IPS-NIHi11 (cell line): ENCODE measurements at places on chromosomes 6 and 20.

DNA sequence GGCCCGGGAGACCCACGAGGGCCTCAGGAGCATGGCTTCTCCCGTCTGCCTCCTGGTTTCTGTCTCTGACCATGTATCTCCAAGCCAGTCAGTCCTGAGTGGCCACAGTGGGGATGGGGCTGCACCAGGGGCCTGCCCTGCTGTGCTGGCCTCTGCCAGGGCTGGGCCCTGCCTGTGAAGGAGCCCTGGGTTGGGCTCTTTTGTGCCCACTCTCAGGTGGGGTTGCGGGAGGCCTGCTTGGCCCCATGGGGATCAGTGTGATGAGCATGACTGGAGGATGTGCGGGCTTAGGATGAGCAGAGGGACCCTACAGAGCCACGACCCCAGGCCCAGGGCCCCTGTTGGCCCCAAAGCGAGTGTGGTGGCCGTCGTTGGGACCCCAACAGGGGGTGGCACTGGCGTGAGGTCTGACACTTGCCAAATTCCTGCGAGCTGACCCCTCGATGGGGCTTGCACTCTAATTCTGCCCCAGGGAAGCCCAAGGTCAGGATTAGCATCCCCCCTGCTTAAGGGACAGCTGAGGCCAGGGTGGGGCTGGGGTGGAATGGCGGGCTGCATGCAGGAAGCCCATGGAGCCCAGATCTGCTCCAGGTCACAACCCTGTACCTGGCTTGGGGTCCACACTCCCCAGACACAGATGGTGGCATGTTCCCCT, 90.0 kb upstream of the BHLHE23 start:
- DNase-seq = peak; percentile 9

DNA sequence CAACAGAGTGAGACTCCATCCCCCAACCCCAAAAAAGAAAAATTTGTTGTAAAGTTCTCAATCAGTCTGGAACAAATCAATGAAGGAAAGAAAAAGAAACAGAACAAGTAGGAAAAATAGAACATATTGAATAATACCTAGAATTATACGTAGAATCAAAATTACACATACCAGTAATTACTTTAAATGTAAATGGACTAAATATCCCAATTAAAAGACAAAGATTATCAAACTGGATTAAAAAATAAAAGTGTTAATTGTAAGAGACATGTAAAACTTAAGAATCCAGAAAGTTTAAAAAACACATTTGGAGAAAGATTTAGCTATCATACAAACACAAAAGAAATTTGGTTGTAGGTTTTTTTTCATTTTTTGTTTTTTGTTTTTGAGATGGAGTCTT, 12.3 kb upstream of the CDYL start:
- no peak for DNase-seq

DNA sequence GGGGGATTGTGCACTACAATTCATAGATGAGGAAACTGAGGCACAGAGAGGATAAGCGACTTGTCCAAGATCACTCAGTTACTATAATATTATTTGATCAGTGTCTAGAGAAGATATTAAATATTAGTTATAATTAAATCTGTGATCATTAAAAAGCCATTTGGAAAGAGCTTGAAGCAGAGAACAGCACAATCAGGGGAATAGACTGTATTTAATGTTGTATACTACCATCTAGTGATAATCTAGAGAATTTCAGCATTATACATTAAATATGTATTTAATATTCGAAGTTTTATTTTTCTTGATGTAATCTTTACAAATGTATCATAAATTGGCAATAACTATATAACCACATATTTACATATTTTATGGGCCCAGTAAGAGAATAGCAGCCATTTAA, 20.1 kb upstream of the MTCL3 start:
- no peak for DNase-seq

DNA sequence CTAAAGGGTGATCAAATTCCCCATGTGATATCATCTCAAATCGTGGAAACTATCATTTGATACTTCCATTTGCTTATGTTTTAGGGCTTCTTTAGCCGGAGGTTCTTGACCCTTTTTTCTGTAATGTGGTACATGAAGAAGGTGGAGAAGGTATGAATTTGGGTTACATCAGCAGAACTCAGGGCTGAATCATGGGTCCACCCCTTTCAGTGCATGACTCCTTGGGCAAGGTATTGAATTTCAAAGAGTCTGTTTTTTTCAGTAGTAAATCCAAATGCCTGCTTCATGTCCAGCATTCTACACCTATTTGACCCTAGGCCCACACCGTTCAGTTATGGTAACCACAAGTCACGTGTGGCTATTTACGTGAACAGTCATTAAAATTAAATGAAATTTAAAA, 30.6 kb upstream of the QKI start:
- DNase-seq = no peak

DNA sequence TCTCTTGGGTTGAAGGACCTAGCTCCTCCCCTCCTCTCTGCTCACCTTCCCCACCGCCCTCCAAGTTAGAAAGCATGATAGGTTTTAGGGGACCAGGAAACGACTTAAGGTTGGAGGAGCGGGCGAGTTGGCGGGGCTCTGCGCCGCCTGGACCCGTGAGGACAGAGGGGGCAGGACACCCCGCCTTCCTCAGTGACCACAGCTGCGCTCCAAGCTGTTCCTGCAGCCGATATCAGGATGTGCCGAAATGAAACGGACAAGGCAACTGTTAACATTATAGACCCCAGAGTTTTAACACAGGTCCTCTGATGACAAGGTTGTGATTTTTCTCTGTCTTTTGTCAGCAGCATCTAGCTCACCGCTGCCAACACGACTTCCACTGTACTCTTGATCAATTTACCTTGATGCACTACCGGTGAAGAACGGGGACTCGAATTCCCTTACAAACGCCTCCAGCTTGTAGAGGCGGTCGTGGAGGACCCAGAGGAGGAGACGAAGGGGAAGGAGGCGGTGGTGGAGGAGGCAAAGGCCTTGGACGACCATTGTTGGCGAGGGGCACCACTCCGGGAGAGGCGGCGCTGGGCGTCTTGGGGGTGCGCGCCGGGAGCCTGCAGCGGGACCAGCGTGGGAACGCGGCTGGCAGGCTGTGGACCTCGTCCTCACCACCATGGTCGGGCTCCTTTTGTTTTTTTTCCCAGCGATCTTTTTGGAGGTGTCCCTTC, at the start of gene GRM1:
GRM1 (plus strand) TSS at position 212 of the 722 bp plus-strand sequence; CDS start at position 668, 456 bp downstream.
- no peak for DNase-seq

GRCh38 chr6:96236471-96236870, 220.7 kb downstream of the FUT9 start:
- DNase-seq = no peak

DNA sequence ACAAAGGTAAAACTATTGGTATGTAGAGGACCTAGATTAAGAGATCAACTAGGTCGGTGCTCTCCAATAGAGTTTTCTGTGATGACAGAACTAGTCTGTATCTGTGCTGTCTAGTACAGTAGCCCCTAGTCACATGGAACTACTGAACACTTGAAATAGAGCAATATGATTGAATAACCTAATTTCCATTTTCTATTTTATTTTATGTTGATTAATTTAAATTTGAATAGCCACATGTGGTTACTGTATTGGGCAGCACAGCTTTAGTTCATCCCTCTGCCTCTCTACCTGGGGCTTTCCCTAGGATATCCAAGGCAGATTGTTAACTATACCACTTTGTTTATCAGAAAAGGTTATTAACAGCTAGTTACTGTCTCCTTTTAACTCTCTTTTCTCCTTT, 27.0 kb downstream of the FILIP1 start:
- no peak for DNase-seq

DNA sequence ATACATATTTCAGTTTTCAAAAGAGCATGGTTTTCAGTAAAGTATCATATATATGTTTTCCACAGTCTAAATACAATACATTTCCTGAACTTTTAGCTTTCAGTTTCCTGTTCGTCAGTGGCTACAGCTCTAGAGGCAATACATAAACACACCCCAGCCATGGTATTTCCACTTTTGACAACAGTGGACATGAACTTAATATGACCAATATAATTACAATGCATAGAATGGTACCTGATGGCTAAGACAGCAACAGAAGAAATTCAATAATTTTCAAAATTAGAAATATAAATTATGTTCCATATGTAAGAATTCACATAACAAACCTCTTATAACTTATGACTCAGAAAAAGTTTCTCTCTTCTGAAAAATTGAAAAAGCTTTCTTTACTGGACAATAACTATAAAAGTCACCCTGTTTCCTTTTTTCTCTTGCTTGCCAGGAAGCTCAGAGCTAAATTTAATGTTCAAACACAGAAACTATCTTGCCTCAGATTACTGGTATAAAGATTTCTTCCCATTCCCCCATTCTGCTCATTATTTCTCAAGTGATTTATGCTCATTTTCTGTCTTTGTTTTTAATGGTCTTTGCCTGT, 19.2 kb downstream of the FKBP5 start:
- DNase-seq = no peak

- no peak for DNase-seq
Measured at GRCh38 chr20:17500826-17501225, 30.4 kb downstream of the BFSP1 start.

DNA sequence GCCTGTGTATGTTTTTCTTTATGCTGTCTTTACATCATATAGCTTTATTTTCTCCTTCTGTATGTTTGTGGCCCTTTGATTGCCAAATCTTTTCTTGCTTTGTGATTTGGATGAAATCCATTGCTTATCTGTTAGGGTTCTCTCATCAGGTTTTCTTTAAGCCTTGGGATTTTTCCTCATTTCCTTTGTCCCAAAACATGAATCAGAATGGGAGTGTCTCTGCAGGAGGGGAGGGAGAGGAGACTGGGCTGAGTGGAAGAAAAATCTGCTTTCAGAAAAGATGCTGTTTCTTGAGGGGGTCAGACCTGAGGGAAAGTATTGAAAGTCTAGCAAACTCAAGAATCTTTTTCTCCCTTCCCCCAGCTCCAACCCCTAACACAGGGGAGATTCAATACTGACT, 758.0 kb upstream of the MMS22L start:
- peak; percentile 26 for DNase-seq

DNA sequence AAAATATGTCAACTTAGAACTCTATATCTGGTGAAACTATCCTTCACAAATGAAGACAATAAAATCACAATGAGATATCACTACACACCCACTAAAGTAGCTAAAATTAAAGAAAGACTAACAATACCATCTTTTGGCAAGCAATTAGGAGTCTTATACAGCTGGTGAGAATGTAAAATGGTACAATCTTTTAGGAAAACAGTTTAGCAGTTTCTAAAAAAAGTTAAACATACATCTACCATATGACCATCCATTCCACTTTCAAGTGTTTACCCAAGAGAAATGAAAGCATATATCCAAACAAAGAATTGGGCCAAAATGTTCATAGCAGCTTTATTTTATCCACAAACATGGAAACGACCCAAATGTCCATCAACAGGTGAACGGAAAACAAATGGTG, 13.8 kb upstream of the EEF1A1 start:
- no peak for DNase-seq

DNA sequence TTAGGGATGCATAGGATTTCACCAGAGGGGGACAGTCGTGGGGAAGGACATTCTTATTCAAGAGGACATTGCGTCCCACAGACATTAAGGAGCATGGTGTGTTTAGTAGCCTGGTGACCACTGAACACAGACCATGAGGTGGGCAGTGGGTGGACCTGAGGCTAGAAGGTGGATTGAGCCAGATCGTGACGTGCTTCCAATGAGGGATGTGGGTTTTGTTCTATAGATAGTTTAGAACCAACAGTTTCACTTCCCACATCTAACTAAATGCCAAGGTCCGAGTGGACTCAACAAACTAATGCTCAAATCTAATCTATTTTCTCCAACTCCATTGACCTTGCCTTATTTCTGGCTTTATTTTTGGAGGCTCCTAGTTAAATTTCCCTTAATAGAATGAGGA, 58.5 kb downstream of the OGFRL1 start:
- no peak for DNase-seq

- DNase-seq = no peak
Measured at GRCh38 chr6:133630651-133631050, 258.3 kb upstream of the TCF21 start.

DNA sequence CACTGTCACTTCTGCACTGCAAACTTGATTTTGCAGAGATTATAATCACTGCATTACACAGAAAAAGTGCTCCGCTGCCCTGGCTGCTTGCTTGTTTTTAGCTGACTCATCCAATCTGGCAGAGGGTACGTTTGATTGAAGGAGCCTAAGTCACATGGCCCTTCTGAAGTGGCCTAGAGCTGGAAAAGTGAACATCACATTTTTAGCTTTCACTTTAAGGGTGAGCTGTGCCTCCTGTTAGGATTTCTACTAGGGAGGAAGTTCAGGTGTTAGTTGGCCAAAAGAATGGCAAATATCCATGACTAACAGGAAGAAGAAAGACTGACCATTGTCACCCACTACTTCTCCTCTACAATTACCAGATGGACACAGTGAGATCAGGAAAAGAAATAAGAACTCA, 889.1 kb upstream of the MAP3K7 start:
- DNase-seq = peak; percentile 14

DNA sequence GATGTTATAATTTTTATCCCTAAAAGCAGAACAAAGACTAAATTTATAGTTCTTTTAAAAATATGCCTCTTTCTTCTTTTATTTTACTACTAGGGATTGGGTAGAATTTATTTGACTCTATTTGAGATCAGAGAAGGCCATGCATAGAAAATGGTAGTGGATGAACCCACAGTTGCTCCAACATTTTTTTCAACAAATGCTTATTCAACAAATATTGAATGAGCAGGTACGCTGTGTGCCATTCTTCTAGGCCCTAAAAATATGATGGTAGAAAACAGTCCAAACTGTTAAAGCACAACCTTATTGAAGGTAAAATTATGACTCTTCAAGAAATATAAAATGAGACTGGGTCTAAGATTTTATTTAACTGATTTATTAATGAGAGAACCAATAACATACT, 30.0 kb downstream of the OTOR start:
- DNase-seq = no peak

DNA sequence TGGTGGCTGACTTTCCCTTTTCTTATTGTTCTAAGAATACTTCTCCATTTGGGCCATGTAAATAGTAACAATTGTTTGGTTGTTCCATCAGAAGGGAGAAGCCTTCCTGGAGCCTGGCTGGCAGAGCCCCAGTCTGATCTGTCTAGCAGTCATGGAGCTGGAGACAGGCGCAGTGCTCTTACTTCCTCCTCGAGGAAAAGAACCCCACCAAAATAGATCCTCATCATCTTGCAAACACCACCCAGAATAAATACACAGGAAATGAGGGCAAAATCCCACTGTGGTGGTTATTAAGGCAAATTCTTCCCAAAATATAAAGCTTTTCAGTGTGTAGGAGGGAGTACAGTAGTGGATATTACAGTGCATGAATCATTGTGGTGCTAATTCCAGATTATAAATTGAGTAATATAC, 195.1 kb upstream of the SGK1 start:
- DNase-seq = no peak

DNA sequence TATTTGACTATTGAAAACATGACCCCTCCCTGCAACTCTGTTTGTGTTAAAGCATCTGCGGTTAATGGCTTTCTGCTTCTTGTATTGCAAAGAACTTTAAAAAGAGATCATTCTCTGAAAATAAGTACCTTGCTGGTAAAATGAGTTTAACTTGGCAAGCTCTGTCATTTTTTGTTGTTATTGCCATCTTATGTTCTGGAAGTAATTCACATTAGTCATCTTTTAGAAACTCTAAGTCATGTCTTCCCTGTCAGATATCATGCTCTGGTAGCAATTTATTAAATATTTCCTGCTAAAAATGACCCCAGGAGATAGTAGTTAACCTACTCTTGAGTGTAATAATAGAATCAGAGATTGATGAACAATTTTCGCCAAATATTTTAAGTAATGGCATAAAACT, 890.6 kb downstream of the KIF16B start:
- no peak for DNase-seq
